ENCODE measurements at places on chromosomes 7 and 10. TPM values are rescaled to one million over a fixed set of nuclear protein-coding genes. Genes with fewer than 3 reads are reported as not detected.

DNA sequence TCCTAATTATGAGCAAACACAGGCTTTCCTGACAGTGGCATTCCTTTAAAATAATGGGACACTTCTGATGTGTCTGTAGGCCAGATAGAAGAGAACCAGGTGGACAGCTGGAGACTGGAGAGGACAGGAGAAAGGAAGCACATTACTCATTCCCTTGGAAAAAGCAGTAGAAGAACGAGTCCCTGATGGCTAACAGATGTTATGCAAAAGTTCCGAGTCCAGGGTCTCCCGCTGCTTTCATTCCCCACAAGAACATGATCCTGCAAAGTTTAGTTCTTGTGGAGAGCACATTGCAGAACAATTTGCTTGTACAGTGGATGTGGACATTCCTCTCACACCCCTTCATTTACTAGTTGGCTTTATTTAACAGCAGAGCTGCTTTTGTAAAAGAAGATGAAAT, 137.6 kb downstream of the GPAM start:
- ATAC-seq, result no peak

GRCh38 chr10:34859170-34859569, 44.1 kb upstream of the PARD3 start:
- ATAC-seq, result no peak

GRCh38 chr10:118669020-118669791, 73.8 kb upstream of the PRLHR start:
- ATAC-seq, result peak; percentile 17

GRCh38 chr10:43136995-43137716, 1.1 kb upstream of the CSGALNACT2 start:
- ATAC-seq, result no peak

- ATAC-seq, result no peak
These were observed 26.6 kb upstream of the PLA2G12B start for GRCh38 chr10:72981028-72981881.

DNA sequence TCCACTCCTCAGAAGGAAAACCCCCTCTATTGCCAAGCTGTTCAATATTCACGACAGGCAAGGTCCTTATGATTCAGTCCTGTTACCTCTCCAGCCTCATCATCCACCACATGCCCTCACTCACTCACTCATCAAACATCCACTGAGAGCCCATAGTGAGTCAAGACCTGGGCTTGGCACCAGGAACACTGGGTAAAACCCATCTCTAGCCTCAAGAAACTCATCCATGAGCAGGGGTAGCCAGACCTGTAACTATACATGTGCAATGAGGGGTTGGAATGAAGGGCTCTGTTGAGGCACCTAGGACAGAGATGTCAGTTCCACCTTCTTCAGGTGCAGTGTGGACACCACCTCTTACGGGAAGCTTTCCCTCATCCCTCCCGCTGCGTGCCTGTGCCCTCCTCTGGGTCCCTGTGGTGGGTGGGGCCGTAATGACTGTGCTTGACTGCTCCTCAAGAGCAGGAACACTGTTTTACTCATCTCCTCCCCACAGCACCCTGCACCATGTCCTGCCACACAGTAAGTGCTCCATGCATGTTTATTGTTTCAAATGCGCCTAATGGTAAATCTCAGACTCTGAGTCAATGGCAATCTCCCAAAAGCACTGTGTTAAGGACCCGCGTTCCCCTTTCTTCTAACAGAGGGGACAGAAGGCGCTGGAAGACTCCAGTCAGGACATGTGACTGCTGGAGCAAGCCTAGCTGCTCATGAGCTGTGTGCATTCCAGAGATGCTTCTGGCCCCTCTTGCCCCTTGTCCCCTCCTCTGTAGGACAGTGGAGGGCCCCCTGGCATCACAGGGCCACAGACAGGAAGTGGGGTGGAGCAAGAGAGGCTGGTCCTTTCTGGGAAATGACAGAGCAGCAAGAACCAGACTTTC, 95.4 kb downstream of the HIPK2 start:
- no peak for ATAC-seq

DNA sequence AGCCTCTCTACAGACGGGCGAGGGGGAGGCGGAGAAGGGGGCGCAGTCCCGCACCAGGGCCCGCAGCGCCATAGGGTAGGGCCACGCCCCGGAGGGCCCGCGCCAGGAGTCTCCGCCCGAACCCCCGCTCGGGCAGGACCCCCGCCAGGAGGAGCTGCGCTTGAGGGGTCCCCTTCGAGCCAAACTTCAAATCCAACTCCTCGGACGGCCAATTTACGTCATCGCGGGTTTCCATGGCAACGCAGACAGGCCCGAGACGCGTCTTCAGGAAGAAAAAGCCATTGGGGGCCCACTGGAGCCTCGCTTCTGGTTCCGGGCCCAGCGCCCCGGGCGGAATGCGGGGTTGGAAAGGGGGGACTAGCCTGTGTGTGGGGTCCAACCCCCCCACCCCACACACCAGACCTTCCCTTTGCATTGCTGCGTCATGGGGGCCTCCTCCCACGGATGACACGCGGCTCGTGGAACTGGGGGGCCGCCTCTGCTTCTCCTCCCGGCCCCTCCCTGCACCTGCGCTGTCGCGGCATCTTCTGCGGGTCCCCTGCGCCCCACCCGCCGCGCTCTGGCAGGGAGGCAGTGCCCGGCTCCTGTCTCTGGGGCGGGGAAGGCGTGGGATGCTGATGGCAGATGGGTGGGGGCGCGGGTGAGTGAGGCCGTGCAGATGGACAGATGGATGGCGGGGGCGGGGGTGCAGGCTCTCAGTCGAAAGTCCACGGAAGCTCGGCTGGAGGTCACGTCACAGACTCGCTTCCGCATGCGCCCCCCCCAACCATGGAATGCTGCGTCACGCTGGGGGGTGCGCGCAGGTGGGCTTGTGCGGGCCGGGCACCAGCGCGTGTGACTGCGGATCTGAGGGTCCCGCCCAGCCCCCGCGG, 1.2 kb downstream of the CALY start:
- ATAC-seq, result no peak

- no peak for ATAC-seq
These were observed 184.8 kb upstream of the NRP1 start for GRCh38 chr10:33519130-33519860.

DNA sequence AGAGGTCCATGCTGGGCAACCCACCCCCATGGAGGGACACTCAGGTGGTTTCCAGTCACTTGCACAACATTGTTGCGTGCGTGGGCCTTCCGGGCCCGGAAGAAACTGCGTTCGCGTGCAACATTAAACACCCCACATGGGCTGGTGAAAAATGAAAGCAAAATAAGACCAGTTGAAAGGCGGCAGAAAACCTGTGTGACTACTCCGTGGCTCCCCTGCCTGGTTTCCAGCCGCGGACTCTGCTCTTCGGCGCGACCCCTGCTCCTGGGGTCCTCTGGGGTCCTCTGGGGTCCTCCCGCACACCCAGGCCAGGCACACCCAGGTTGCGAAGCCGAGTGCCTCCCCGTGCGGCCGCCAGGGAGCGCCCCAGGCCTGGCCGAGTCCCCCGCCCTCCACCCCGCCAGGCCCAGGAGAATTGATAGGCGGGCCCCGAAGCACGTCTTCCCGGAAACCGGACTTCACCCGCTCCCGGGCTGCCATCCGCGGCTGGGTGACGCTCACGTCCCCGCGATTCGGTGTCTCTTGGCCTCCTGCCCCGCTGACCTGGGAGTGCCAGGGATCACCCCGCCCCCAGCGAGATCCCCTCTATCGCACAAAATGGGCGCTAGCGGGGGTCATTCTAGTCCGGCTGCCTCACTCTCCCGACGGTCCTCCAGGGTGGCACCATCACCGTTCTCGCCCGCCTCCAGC, 1.9 kb upstream of the SH2D4B start:
- peak; percentile 81 for ATAC-seq

- no peak for ATAC-seq
These were observed 274.0 kb downstream of the DGKB start for GRCh38 chr7:14628516-14628915.

Gene AASS
- 33.0 TPM for total RNA-seq

Gene NODAL
- total RNA-seq, result 0.40 TPM

Gene DKK1
- total RNA-seq, result 3.1 TPM

Gene SPDYE8
- total RNA-seq, result not detected

Gene HOXA4
- 20.2 TPM for total RNA-seq

Gene SLK
- total RNA-seq, result 75.0 TPM

Gene SPDYE5
- not detected for total RNA-seq

Gene WASHC2C
- 30.3 TPM for total RNA-seq

Gene ING3
- 23.0 TPM for total RNA-seq

Gene TMEM236
- total RNA-seq, result 1.6 TPM

Gene ADCK2
- total RNA-seq, result 15.3 TPM

Measured in gastroesophageal sphincter (tissue), 4 donors.